ENCODE measurements at places on chromosomes 1 and 21.

- peak overlapping the region; percentile 73 for H3K27ac ChIP-seq
- H3K4me3 ChIP-seq = no peak overlapping the region
- peaks cover 8% of the 10 kb centered on the region for H3K4me1 ChIP-seq
Observed at GRCh38 chr1:86478416-86479156, 9.9 kb downstream of the CLCA1 start.

- no peaks in the 10 kb centered on the region for H3K36me3 ChIP-seq
- no peak overlapping the region for H3K27ac ChIP-seq
- no peaks in the 10 kb centered on the region for H3K27me3 ChIP-seq
- H3K4me1 ChIP-seq = no peaks in the 10 kb centered on the region
Observed at GRCh38 chr1:153277852-153278251, 18.4 kb downstream of the LORICRIN start.

GRCh38 chr1:181424786-181425403 lies 58.4 kb upstream of the CACNA1E start:
- H3K27ac ChIP-seq = no peak overlapping the region
- no peak overlapping the region for H3K4me3 ChIP-seq
- no peaks in the 10 kb centered on the region for H3K4me1 ChIP-seq
- H3K36me3 ChIP-seq = no peaks in the 10 kb centered on the region
- DNase-seq = peak; percentile 50
- no peaks in the 10 kb centered on the region for H3K27me3 ChIP-seq

- H3K36me3 ChIP-seq = no peaks in the 10 kb centered on the region
- no peaks in the 10 kb centered on the region for H3K4me1 ChIP-seq
- peak overlapping the region; percentile 98 for H3K4me3 ChIP-seq
- H3K27ac ChIP-seq = peak overlapping the region; percentile 97
- H3K27me3 ChIP-seq = no peaks in the 10 kb centered on the region
- DNase-seq = peak; percentile 42
Observed at GRCh38 chr1:108692724-108693655, 880 bp downstream of the PRPF38B start.

DNA sequence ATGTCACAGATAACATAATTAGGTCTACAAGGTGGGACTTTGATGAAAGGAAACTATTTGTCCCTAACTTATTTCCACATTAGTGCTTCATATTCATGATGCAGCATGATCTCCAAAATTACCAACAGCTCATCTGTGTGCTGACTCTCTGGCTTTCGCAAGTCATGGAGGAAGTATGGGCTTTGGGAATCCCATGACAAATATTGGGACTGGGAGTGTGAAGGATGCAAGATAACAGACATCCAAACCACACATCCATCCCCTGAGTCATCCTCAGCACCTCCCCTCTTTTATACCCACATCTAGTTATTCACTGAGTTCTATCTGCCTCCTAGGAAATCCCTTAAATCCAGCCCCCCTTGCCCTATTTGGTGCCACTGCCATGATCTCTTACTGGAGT lies 102.8 kb upstream of the COL24A1 start:
- no peaks in the 10 kb centered on the region for H3K4me1 ChIP-seq
- H3K27me3 ChIP-seq = no peaks in the 10 kb centered on the region
- DNase-seq = no peak
- no peak overlapping the region for H3K4me3 ChIP-seq
- H3K36me3 ChIP-seq = no peaks in the 10 kb centered on the region
- no peak overlapping the region for H3K27ac ChIP-seq

DNA sequence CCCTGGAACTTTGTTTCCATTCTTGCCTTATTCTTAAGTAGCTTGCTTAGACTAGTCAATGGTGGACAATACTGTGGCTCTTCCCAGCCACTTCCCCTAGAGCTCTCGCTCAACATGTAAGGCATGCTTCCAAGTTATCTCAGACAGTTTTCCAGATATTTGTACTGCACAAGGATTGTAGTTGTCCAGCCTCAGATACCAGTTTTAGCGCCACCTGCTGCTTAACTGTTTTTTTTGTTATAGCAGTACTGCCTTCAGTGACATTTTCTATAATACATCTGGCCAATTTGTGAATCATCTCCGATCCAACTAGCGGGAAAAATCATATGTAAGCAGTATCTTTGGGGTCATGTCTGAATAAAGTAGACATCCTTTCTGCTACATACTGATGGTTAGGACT lies 346.7 kb upstream of the ADGRL4 start:
- no peaks in the 10 kb centered on the region for H3K4me1 ChIP-seq
- no peaks in the 10 kb centered on the region for H3K36me3 ChIP-seq
- no peak overlapping the region for H3K27ac ChIP-seq
- no peak for DNase-seq
- H3K27me3 ChIP-seq = no peaks in the 10 kb centered on the region

- no peaks in the 10 kb centered on the region for H3K4me1 ChIP-seq
- no peaks in the 10 kb centered on the region for H3K36me3 ChIP-seq
Observed at GRCh38 chr1:39733161-39733560, 5.5 kb upstream of the PPIE start.

- no peaks in the 10 kb centered on the region for H3K4me1 ChIP-seq
- H3K27me3 ChIP-seq = no peaks in the 10 kb centered on the region
- H3K36me3 ChIP-seq = no peaks in the 10 kb centered on the region
- H3K27ac ChIP-seq = no peak overlapping the region
- no peak overlapping the region for H3K4me3 ChIP-seq
- no peak for DNase-seq
Observed at GRCh38 chr21:18722193-18722592, 318.6 kb upstream of the TMPRSS15 start.

Data from uterus (tissue), 4 donors.